ENCODE measurements at places on chromosomes 6 and 20.

DNA sequence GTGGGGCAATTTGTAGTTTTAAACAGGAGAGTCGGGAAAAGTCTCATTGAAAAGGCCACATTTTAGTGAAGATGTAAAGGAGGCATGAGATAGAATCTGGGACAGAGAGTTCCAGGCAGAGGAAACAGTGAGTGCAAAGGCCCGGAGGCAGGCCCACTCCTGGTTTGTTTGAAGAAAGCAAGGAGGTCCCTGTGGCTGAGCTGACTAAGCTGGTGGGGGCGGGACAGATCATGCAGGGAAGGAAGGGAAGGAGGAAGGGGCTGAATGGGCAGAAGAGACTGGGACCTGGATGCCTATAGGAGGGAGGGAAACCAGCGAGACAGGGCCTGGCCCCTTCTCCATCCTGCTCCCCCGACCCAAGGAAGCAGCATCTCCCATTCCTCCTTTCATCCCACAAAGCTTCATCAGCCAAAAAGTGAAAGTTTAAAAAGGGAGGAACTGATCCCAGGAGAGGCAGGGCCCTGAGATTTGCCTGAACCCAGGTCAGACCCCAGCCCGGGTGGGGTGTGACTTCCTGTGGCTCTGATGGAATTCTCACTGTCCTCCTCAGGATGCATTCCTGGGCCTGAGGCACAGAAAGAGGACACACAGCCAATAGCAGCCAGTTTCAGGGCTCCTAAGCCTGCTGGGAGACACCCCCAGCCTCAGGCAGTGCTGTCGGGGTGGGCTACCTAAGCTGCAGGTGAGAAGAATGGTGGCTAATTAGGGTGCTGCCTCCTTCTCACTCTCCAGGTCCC is 54.2 kb upstream of the SIRPA start:
- DNase-seq = no peak

- DNase-seq = no peak
These were observed 245.9 kb upstream of the FOXQ1 start for GRCh38 chr6:1065986-1066385.

GRCh38 chr20:47927944-47928343 is 142.7 kb upstream of the SULF2 start:
- no peak for DNase-seq

DNA sequence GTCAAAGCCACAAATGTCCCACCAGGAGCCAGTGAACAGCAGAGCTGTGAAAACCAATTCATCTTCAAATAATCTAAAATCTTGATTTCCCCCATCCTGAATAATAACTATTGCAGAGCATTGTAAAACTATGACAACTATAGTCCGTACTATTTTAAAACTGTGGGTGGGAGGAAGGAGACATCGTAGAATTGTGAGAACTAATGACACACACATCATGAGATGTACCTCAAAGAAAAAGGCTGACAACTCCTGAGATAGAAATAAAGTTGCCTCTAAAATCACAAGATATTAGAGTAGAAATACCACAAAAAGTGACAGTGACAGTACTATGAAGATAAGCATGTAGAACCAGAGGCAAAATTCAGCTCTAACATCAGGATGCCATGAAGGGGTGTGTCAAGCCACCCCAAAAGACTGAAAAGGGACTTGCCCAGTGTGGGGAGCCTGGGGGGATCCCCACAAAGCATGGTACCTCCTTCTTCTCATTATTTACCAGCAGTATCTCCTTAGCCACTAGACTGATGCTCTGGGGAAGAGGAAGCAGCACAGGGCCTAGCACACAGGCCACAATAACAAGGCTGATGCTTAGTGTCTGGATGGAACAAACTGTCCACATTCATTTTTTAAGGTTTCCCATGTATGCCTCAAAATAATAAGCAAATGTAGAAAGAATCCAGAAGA is 13.4 kb downstream of the NAPB start:
- peak; percentile 46 for DNase-seq

- no peak for DNase-seq
These were observed 142.4 kb downstream of the FNDC1 start for GRCh38 chr6:159311618-159312017.

Measured in memory B cell (primary cell).